Osteoblast (primary cell): ENCODE measurements at places on chromosomes 2 and 18. TPM values are rescaled to one million over a fixed set of nuclear protein-coding genes. Genes with fewer than 3 reads are reported as not detected.

SLC66A3 gene
- total RNA-seq: 65.1 and 68.8 TPM in 2 replicates

GRCh38 chr2:85246348-85246747 is 81.4 kb downstream of the TGOLN2 start:
- no peak overlapping the region for H3K27ac ChIP-seq
- no peak for DNase-seq
- H3K4me1 ChIP-seq: peaks cover 34% of the 10 kb centered on the region

DNA sequence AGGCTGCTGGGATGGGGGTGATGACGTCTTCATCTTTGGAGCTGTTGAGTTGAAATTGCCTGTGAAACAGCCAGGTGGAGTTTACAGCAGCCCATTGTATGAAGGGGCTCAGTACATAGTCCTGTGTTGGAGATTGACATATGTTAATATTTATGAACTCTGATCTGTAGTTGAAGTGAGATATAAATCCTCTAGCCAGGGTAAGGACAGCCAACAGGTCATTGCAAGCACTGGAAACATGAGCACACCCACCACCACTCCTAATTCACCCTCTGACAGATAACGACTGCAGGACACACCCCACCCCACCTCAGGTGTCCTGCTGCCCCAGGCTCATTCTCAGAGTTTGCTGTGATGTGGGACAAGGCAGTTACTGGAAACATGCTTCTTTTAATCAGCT is 112.4 kb upstream of the TRIB2 start:
- H3K27me3 ChIP-seq: no peaks in the 10 kb centered on the region
- no peak for DNase-seq
- no peak overlapping the region for H3K27ac ChIP-seq

GRCh38 chr2:165870346-165870745 is 76.3 kb upstream of the GALNT3 start:
- no peaks in the 10 kb centered on the region for H3K27me3 ChIP-seq
- H3K36me3 ChIP-seq: peaks cover 3% of the 10 kb centered on the region
- no peak overlapping the region for H3K4me3 ChIP-seq
- no peak for DNase-seq
- H3K4me1 ChIP-seq: no peaks in the 10 kb centered on the region

DNA sequence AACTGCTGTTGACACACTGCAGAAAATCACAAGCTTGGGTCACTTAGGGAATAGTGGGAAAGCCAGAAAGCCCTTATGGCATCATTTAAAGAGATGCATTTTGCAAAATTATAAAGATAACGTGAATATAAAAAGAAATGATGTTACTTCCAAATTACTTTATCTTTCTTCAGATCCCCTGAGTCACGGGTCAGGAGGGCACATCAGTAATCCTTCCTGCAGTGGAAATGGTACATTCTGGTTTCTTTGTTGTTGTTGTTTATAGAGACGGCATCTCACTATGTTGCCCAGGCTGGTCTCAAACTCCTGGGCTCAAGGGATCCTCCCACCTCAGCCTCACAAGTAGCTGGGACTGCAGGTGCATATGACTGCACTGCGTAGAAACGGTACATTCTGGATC is 9.8 kb upstream of the EPG5 start:
- H3K4me3 ChIP-seq: no peak overlapping the region
- no peaks in the 10 kb centered on the region for H3K27me3 ChIP-seq
- H3K4me1 ChIP-seq: peaks cover 10% of the 10 kb centered on the region
- no peaks in the 10 kb centered on the region for H3K36me3 ChIP-seq
- no peak for DNase-seq

DNA sequence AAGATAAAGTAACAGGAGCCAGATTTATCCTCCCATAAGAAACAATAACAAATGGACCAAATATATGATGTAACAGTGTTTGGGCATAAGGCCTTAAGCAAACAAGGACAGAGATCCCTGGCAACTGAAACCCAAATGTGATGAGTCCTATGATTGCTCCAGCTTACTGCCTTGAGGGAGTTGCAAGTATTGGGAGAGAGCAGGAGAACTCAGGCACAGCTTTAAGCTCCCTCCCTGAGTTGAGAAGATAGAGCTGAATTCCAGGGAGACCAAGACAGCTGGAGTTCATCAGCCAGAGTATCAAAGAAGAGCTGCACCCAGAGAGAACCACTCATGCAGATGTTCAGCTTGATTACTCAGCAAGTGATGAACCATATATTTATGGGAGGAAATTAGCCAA is 814.5 kb upstream of the RAB6C start:
- no peak overlapping the region for H3K27ac ChIP-seq
- H3K27me3 ChIP-seq: no peaks in the 10 kb centered on the region
- no peak overlapping the region for H3K4me3 ChIP-seq
- DNase-seq: no peak
- H3K4me1 ChIP-seq: no peaks in the 10 kb centered on the region

DNA sequence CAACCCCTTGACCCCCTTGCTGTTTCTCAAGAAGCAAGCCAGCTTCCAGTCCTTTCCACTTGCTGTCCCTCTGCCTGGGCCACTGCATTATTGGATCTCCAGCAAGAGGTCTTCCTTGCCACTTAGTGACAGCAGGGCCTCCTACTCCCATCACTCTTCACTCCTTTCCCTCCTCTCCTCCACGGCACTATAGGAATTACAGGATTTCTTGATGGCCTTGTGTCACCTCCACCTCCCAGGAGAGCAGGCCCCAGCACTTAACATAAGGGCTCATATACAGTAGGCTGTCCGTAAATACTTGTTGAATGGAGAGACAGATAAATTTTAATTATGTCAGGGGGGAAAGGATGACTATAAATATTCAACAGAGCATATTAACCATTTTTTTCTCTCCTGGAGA is 129.4 kb downstream of the SP3 start:
- no peak overlapping the region for H3K27ac ChIP-seq
- no peaks in the 10 kb centered on the region for H3K36me3 ChIP-seq
- DNase-seq: no peak
- no peak overlapping the region for H3K4me3 ChIP-seq
- peaks cover 17% of the 10 kb centered on the region for H3K4me1 ChIP-seq
- peaks cover 2% of the 10 kb centered on the region for H3K27me3 ChIP-seq

GRCh38 chr2:43107679-43108078 is 118.7 kb downstream of the ZFP36L2 start:
- no peak overlapping the region for H3K4me3 ChIP-seq
- peaks cover 25% of the 10 kb centered on the region for H3K4me1 ChIP-seq
- H3K36me3 ChIP-seq: no peaks in the 10 kb centered on the region
- no peak for DNase-seq

DNA sequence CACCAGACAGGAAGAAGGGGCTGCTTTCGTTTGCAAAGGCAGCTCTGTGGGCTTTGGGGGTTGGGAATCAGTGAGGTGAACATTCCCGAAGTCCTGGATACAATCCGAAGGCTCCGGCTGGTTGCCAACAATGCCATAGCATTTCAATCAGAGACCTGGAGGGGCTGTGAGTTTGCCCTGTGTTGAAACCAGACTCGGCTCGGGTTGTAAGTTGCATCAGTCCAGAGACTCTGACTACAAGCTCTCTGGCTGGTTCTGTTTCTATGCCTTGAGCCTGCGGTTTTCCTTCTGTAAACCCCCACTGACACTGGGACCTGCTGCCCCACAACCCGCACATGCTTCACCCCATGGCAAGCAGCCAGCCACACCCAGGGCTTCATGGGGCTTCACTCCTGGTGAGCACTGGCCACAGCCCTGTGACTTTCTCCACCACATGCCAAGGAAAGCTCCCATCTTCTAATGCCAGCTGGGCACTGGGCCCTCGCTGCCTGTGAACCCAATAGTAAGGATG is 85.7 kb upstream of the ODC1 start:
- no peak overlapping the region for H3K4me3 ChIP-seq
- H3K27me3 ChIP-seq: no peaks in the 10 kb centered on the region
- no peak overlapping the region for H3K27ac ChIP-seq
- H3K4me1 ChIP-seq: no peaks in the 10 kb centered on the region

THSD7B gene
- under 0.01 TPM in 2 replicates for total RNA-seq

- H3K4me3 ChIP-seq: no peak overlapping the region
- no peaks in the 10 kb centered on the region for H3K4me1 ChIP-seq
- no peaks in the 10 kb centered on the region for H3K27me3 ChIP-seq
- no peaks in the 10 kb centered on the region for H3K36me3 ChIP-seq
Observed at GRCh38 chr18:75041586-75041985, 167.4 kb downstream of the PTGR3 start.

DNA sequence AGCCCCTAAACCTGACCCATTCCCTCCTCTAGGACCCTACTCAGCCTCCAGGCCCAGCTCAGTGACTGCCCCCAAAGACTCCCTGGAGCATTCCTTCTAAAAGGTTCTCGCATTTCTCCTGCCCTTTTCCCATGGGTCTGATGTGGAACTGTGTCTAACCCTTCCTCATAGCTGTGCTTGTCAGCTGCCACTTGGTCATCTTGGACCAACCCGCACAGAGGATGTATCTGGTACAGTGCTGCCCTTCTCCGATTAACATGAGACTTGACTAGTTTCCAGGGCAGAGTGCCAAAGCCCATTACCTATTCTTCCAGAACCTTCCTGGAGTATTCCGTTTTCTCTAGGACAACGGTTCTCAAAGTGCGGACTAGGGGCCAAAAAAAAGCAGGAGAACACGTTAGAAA is 518 bp upstream of the NFU1 start:
- H3K4me1 ChIP-seq: peaks cover 16% of the 10 kb centered on the region
- H3K27me3 ChIP-seq: no peaks in the 10 kb centered on the region
- DNase-seq: peak; percentile 82
- H3K27ac ChIP-seq: peak overlapping the region; percentile 99

DNA sequence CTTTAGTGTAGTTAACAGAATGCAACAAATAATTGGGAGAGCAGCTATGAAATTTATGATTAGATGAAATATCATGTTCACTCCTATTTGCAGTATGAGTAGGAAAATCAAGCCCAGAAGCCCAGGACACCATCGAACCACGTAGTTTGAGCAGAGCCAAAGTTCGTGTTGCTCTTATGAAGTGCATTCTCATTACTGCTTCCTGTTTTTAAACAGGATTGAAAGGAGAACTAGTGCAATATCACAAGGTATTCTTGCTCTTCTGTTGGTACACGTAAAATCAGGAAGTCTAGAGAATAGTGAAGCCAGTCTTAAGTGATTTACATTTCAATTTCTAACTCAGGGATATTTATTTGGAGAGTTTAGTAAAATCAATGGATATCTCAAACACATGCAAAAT is 21.1 kb downstream of the ARHGAP15 start:
- no peaks in the 10 kb centered on the region for H3K4me1 ChIP-seq
- H3K4me3 ChIP-seq: no peak overlapping the region
- H3K27ac ChIP-seq: no peak overlapping the region
- H3K27me3 ChIP-seq: no peaks in the 10 kb centered on the region

GRCh38 chr2:70946832-70947442 is 11.2 kb downstream of the ATP6V1B1 start:
- H3K27me3 ChIP-seq: no peaks in the 10 kb centered on the region
- H3K27ac ChIP-seq: no peak overlapping the region
- H3K4me3 ChIP-seq: no peak overlapping the region
- no peaks in the 10 kb centered on the region for H3K36me3 ChIP-seq

GRCh38 chr18:62883937-62884735 is 168.8 kb downstream of the PHLPP1 start:
- H3K4me3 ChIP-seq: no peak overlapping the region
- no peaks in the 10 kb centered on the region for H3K27me3 ChIP-seq
- no peak for DNase-seq

GRCh38 chr2:6202756-6203155 is 510.6 kb downstream of the SOX11 start:
- H3K27me3 ChIP-seq: no peaks in the 10 kb centered on the region
- DNase-seq: no peak
- no peaks in the 10 kb centered on the region for H3K36me3 ChIP-seq
- no peak overlapping the region for H3K4me3 ChIP-seq
- no peak overlapping the region for H3K27ac ChIP-seq
- no peaks in the 10 kb centered on the region for H3K4me1 ChIP-seq

- peak overlapping the region; percentile 29 for H3K27ac ChIP-seq
- peaks cover 2% of the 10 kb centered on the region for H3K36me3 ChIP-seq
- peaks cover 18% of the 10 kb centered on the region for H3K4me1 ChIP-seq
- DNase-seq: no peak
Observed at GRCh38 chr2:223759569-223760430, 77.6 kb downstream of the AP1S3 start.

DNA sequence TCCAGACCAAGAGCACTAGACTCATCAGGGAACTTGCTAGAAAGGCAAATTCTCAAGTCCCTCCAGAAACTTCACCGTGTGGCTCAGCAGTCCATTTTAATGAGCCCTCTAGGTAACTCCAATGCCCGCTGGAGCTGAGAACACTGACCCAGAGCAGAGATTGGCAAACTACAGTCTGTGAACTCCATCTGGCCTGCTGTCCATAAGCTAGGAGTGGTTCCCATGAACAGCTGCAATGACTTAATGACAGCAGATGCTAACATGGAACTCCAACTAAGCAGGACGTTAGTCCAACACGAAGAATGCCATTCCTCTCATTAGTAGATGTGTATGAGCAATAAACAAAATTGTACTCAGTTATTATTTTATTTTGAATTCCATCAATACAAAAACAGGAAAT is 371.9 kb downstream of the STK39 start:
- no peaks in the 10 kb centered on the region for H3K4me1 ChIP-seq
- H3K4me3 ChIP-seq: no peak overlapping the region

DNA sequence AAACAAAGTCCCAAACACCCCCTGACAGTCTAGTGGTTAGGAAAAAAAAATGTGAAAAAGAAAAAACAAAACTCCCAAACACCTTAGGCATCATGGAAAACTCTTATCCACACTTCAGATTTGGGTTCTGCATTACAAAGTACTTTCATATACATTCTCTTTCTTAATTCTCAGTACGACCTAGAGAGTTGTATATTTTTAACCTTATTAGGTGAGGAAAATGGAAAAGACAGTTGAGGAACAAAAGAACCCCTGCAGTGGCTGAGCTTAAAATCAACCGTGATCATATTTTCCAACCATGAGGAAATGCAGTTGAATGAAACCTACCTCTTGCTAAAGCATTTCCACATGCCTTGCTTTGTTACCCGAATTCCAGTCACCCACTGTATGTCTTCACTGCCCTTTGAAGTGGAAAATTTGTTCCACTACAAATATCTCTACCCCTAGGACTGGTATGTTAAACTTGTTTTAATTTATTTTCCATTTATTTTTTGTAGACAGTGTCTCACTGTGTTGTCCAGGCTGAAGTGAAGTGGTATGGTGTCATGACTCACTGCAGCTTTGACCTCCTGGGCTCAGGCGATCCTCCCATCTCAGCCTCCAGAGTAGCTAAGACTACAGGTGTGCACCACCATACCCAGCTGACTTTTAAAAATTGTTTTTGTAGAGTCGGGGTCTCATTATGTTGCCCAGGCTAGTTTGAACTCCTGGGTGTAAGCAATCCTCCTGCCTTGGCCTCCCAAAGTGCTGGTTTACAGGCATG is 56.9 kb upstream of the LPIN2 start:
- H3K36me3 ChIP-seq: no peaks in the 10 kb centered on the region
- DNase-seq: no peak
- H3K4me1 ChIP-seq: no peaks in the 10 kb centered on the region
- H3K27ac ChIP-seq: no peak overlapping the region

ADGRF3 gene
- total RNA-seq: under 0.01 and 0.59 TPM in 2 replicates

DNA sequence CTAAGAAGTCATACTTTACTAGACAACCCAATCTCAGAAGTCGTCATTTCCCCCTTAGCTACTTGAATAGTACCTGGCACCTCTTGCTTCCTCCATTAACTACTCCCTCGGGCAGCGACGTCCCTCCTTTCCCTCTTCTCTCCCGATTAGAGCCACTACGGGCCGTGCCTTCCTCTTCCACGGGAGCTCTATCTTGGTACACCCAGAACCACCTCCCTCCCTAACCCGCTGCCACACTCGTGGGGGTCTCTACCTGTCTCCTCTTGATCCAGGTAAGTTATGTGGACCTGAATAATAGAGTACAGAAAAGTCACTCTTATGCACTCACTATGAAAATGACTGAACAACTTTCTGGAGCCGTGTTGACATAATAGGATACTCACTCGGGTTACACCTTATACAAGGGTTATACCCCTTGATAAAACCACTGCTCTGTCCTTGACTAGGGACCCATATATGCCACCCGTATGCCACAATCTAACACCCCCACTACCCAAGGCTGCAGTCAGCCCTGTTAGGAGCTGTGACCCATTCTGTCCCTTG is 595 bp upstream of the HDHD2 start:
- peaks cover 17% of the 10 kb centered on the region for H3K36me3 ChIP-seq
- H3K27ac ChIP-seq: peak overlapping the region; percentile 85
- peaks cover 16% of the 10 kb centered on the region for H3K4me1 ChIP-seq
- no peaks in the 10 kb centered on the region for H3K27me3 ChIP-seq
- peak; percentile 30 for DNase-seq
